Umbilical cord (tissue), 2 donors: ENCODE measurements at places on chromosomes 4 and X.

DNA sequence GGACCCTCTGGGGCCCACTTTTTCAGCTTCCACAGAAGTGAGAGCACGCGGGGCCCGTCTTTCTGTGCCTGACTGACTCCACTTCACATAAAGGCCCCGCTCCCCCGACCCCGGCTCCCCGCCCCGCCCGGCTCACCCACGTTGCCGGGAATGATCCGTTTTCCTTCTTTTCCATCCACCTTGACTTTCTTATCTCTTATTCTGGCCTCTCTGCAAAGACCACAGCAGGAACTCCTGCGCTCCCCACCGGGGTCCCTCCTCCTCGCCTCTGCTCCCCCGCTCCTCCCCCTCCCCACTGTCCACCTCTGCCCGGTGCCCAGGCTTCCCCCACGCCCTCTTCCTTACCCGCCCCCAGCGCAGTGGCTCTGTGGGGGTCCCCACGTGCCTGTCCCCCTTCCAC lies 54.2 kb upstream of the CLDN24 start:
- DNase-seq: no peak

DNA sequence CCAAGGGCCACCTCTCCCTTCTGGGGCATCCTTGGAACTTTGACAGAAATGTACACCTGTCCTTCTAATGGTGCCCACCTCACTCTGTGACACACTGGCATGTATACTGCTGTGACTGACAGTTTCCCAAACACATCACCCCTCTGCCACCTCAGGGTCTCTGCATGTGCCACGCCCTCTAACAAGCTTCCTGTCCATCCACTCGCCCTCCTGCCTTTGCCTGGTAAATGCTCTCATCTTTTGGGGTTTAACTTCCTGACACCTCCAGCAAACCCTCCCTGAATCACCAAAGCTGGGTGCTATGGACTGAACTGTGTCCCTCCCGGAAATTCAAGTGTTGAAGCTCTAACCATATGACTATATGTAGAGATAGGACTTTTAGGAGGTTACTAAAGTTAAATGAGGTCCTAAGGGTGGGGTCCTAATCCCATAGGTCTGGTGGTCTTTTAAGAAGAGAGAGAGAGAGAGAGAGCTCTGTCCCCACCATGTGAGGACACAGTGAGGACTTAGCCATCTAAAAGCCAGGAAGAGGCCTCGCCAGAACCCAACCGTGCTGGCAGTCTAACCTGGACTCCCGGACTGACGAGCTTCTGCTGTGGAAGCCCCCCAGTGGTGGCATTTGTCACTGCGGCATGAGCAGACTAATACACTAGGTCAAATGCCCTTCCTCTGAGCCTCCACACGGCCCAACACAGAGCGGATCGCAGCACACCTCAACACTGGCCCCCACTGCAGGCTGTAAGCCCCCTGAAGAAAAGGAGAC lies 95.6 kb downstream of the AFAP1 start:
- peak; percentile 50 for DNase-seq

GRCh38 chr4:40678421-40678820 lies 48.8 kb upstream of the RBM47 start:
- DNase-seq: no peak

GRCh38 chrX:119753639-119754257 lies 4.6 kb upstream of the SOWAHD start:
- DNase-seq: peak; percentile 20

DNA sequence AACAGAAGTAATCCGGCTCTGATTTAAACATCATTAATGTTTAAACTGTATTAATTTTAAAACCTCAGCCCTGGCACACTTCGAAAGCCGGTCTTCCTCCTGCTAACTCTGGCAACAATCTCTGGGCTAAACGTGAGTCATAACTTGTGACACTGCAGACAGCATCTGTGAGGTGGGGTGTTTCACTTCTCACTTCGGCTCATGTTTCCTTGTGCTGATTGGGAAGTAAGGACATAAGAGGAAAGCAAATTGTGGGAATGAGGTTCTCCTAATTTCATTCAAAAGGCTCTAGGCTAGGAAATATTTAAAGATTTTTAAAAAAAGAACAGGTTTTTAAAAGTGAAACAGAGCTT lies 139.9 kb upstream of the USP9X start:
- peak; percentile 84 for DNase-seq
